HS-27A (cell line): ENCODE measurements at places on chromosomes 1 and 21.

GRCh38 chr1:87993051-87993450, 664.4 kb downstream of the LMO4 start:
- no peak for DNase-seq

GRCh38 chr1:6414443-6414844, 5.3 kb downstream of the HES2 start:
- no peak for DNase-seq

GRCh38 chr1:94873520-94874351, 53.2 kb downstream of the CNN3 start:
- DNase-seq, result no peak

GRCh38 chr1:51295926-51296325, 34.4 kb downstream of the TTC39A start:
- no peak for DNase-seq

DNA sequence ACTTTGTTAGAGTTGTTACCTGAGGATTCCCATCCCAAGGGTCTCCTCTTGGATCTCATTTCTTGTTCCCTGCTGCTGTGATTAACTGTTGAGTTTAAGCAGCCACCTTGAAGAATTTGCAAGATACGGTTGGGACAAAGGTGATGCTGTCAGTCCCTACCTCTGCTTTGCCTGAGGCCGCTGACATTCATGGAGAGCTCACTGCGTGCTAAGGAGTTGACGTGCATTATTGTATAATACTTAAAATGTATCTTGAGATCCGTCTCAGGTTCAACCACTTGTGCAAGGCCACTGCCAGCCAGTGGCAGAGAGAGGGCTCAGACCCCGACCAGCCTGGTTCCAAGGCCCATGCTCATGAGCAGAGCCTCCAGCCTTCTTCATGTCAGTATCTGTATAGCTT, 14.2 kb downstream of the DOP1B start:
- DNase-seq, result no peak

GRCh38 chr1:230153641-230154296, 86.7 kb downstream of the GALNT2 start:
- DNase-seq, result no peak

GRCh38 chr1:235607284-235607683, 42.3 kb downstream of the GNG4 start:
- no peak for DNase-seq

- no peak for DNase-seq
Measured at GRCh38 chr1:177755851-177756560, 213.9 kb downstream of the SEC16B start.

DNA sequence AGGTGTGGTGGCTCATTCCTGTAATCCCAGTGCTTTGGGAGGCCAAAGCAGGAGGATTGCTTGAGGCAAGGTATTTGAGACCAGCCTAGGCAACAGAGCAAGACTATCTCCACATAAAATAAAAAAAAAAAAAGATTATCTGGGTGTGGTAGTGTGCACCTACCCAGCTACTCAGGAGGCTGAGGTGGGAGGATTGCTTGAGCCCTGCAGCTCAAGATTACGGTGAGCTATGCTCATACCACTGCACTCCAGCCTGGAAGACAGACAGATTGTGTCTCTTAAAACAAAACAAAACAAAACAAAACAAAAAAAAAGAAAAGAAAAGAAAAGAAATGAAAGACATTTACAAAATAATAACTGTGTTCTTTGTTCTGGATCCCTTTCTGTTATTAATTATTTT, 6.1 kb upstream of the TLCD4 start:
- DNase-seq, result no peak

- DNase-seq, result no peak
Measured at GRCh38 chr1:235461954-235462353, 42.3 kb downstream of the B3GALNT2 start.

DNA sequence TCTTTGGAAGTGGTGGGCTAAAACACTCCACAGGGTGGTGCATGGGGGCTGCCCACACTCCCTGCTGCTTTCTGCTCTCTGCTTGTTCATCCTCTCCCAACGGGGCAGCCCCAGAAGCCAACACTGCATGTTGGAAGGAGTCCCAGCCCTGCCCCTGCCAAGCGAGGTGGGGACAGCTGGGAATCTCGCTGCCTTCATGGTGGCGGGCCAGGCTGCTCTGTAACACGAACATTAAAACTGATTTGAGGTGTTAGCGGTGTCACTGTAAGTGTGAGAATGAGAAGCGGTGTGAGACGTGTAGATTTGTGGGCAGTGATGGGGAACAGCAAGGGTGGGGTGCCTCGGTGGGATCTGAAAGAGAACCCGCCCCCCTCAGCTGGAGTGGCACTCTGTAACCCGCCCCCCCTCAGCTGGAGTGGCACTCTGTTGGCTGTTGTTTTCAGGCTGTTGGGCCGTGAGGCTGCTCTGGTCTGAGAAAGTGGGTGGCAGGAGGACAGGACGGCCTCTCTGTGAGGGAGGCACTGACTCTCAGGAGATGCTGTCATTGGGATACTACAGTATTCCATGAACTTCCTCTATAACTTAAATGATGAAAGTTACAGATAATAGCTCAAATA, 80.9 kb downstream of the PCBP3 start:
- DNase-seq, result no peak

- no peak for DNase-seq
Measured at GRCh38 chr1:107460035-107460434, 319.2 kb downstream of the NTNG1 start.

DNA sequence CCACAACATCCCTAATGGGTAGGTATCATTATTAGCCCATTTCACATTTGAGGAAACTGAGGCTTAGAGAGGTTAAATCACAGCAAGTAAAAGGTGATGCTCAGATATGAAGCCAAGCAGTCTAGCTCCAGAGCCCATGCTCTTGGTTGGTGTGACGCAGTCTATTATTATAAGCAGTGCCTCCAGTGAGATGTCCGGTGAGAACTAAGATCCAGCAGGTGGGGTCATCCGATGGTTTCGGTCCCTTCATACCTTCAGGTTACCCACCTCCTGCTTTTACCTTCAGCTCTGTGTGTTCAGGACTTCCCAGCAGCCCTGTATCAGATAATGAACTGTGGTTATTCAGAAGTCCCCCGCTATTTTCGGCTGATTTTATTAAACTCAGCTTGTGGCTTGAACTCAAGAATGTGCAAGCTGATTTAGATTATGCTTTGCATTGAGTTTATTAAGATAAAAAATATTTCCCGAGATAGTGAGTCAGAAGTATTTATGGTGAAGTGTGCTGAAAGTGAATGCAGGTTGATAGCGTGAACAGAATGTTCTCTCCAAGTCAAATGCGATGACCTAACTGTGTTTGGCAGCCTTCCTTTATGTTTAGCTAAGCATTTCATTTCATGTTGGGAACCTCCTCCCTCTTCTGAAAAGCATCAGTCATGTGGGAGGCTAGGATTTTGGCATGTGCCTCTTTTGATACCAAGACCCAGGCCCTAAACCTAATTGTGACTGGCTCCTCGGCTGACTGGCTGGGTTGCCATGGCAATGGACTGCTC, 160.9 kb upstream of the UBE2U start:
- peak; percentile 95 for DNase-seq

GRCh38 chr1:172658871-172659453, at the start of gene FASLG:
Gene FASLG (plus strand): TSS chr1:172659103. CDS start chr1:172659202, 99 bp downstream.
- DNase-seq, result no peak

DNA sequence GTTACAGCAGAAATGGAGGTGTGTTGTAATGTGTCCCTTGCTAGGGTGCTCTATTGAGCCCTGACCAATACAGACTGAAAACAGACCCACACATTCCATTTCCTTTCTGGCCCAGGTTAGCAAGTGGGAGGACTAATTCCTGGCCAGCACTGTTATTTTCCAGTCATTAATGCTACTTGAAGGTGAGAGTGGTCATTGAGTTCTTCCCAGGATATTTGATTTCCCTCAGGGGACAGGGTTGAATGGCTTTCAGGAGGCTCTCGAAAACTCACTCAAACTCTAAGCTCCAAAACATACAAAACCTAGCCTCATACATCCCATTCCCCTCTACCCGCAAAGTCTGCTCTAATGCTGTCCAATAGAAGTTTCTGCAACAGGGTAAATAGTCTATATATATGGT, 6.2 kb downstream of the LRRC52 start:
- no peak for DNase-seq

DNA sequence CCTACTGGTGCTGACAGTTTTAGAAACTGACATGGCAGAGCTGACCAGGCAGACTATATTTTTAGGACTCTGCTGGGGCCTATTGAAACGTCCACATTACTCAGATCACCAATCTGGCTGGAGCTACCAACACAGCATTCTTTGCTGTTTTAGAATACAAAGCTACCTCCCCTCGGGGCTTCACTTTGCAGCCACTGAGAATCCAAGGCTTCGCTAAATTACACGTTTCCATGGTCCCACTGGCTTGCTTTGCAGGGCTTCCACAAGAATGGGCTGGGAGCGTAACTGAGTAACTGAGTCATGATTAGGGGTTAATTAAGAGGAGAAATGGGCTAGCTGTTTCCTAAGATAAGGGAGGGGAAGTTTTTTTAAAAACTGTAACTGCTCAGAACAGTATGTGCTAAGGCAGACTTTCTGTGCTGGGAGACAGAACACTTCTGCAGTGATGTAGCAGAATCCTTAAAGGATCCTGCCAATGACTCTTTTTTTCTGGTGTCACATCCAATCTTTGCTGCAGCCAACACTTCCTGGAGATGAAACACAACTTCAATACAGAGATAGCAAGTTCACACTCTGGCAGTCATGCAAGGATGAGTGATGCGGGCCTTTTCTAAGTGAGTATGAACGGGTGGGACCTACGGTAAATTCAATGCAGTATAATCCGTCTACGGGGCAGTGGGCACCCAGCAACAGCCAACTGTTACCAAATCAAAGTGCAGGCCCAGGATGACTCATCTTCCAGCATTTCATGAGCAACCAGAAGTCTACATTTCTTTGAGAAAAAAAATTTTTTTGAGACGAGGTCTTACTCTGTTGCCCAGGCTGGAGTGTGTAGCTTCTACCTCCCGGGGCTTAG, 21.5 kb downstream of the NDUFS5 start:
- DNase-seq, result peak; percentile 17

DNA sequence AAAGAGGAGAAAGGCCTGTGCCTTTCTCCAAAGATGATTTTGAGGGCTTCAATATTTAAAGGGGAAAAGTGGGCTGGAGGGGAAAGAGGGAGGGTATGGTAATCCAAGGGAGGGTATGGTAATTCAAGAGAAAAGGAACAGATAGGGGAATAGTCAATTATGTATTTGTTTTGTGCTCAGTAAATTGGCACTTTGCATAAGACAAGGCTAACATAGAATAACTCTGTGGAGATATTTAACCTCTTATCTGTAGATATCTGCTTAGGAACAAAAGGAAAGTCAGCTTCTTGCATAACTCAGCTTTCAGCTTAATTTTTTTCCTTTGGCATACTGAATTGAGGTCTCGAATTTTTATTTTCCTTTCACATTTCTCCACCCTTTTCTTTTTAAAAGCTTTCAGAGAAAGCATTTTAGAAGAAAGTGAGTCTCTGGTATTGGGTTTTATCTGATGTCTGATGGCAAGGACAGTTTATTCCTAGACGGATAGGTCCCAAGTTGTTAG, 119.9 kb upstream of the F3 start:
- no peak for DNase-seq

GRCh38 chr1:79531790-79532189, 525.3 kb upstream of the ADGRL4 start:
- DNase-seq, result no peak

- no peak for DNase-seq
Measured at GRCh38 chr1:111804776-111805175, 49.1 kb downstream of the DDX20 start.

GRCh38 chr1:198937231-198938031, 298.6 kb downstream of the PTPRC start:
- DNase-seq, result peak; percentile 57

DNA sequence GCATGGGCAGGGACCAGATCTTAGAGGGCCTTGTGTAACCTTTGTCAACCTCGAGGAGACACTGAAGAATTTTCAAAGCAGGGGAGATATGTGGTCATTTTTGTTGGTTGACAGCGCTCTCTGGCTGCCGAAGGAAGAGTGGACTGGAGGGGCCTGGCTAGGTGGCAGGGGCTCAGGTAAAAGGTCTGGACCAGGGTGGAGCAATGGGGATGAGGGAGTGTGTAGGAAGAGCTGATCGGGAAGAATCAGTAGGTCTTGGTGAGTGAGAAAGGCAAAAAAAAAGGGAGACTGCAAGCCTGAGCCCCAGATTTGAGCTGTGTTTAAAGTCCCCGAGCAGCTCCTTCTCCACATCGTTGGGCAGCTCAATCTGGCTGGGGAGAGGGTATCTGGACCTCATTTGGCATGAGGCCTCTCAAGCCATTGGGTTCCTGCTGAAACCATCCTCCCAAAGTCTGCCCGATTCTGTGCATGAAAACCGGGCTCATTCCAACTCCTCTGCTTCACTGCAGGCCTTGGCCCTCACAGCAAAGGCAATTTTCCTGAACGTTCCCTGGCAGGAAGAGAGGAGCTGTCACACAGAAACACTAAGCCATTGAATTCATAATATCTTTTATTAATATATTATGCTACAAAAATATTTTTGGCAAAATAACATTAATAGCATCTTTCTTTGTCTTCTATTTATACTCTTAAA, 237.1 kb downstream of the TRABD2B start:
- no peak for DNase-seq

DNA sequence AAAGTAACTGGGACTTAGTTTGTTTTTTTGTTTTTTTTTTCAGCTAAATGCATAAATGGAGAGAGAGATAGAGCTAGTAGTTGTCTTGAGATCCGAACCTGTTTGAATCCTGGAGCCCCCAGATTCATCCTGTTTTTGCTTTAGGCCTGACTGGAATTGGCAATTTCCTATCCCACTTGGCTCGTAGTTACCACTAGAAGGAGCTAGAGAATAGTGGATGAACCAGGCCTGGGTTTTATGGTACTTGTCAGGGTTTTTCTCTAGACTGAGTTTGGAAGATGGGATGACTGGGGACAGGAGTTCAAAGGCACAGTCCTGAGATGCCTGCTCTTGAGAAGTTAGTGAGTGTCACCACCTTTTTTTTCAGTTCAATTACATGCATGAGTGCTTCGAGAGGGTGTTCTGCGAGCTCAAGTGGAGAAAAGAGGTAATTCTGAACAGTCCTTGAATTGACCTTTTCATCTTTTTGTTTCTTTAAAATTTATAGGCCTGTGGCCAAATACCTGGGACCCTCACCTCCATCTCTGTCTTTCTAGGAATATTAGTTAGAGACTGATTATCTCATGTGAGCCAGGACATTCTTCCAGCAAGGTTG, 23.4 kb downstream of the CELF3 start:
- no peak for DNase-seq

GRCh38 chr1:17128361-17128760, 9.1 kb upstream of the PADI2 start:
- DNase-seq, result peak; percentile 98
